NCI-H1417 (cell line): ENCODE measurements at places on chromosomes 5 and 9.

- DNase-seq = no peak
These were observed 71.6 kb downstream of the PCDH1 start for GRCh38 chr5:141806626-141807025.

GRCh38 chr5:34740389-34740806 is 84.3 kb downstream of the RAI14 start:
- DNase-seq = no peak

GRCh38 chr5:36040651-36041536 is 25.8 kb downstream of the UGT3A2 start:
- peak; percentile 96 for DNase-seq

- DNase-seq = no peak
These were observed 56.4 kb downstream of the NSD1 start for GRCh38 chr5:177189965-177190364.

- peak; percentile 31 for DNase-seq
These were observed 9.7 kb downstream of the LECT2 start for GRCh38 chr5:135944967-135945560.

DNA sequence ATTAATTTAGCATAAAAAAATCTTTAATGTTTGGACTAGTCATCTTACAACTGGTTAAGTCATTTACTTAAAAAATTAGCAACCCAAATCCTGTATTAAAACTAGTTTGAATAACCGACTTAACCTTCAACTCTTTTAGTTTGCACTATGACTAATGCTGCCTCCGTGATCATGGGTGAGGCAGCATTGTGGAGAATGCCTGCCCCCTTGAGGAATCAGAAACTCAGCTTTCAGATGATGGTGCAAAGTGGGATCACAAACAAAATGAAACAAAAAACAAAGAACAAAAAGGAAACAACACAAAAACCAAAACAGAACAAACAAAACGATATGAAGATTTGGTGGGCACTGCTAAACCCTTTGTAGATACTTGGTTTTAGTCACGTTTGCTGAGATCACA is 127.0 kb upstream of the PALM2AKAP2 start:
- no peak for DNase-seq

GRCh38 chr9:96073531-96074480 is 198.3 kb downstream of the ERCC6L2 start:
- DNase-seq = no peak

DNA sequence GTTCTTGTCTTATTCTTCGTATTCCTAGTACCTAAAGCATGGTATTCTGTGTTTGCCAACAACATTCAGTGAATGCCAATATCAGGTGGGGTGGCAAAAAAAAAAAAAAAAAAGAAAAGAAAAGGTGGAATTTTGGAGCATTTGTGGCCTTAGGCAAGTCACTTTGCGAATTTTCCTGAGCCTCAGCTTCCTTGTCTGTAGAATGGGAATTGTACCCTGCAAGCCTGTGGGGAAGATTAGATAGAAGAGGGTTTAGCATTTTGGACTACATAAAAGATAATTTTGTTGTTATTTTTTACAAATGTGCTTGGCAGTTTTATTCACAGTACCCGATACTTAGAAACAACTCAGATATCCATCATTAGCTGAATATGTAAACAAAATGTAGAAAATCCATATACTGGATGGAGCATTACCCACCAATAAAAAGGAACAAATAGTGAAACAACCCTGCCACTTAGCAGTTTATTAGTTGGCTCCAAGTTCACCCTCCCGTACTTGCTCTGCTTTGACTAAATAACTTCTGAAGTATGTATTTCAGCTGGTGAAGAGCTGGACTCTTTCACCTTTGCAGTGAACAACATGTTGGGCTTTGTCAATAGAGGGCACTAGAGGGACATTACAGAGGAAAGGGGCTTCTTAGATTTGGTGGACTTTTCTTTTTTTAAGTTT is 13.6 kb downstream of the UBE2D2 start:
- DNase-seq = no peak

DNA sequence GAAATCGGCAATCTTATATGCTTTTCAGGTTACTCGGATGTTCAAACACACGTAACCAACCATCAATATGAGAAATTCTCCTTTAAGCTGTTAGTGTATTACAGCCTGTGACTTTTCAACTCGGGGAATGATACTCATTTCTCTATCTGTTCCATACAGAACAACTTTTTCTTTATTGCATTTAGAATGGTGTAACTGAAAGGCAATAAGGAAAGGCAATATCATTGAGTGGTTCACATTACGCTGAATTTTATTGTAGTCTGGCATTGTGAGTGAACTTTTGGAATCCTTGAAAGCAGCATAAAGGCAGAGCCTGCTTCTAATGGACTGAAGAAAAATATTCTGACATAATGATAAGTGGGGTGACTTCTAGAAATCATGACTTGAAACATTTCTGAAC is 54.4 kb upstream of the MEF2C start:
- DNase-seq = no peak

- DNase-seq = no peak
These were observed 380.2 kb upstream of the ZNF462 start for GRCh38 chr9:106482733-106483132.

DNA sequence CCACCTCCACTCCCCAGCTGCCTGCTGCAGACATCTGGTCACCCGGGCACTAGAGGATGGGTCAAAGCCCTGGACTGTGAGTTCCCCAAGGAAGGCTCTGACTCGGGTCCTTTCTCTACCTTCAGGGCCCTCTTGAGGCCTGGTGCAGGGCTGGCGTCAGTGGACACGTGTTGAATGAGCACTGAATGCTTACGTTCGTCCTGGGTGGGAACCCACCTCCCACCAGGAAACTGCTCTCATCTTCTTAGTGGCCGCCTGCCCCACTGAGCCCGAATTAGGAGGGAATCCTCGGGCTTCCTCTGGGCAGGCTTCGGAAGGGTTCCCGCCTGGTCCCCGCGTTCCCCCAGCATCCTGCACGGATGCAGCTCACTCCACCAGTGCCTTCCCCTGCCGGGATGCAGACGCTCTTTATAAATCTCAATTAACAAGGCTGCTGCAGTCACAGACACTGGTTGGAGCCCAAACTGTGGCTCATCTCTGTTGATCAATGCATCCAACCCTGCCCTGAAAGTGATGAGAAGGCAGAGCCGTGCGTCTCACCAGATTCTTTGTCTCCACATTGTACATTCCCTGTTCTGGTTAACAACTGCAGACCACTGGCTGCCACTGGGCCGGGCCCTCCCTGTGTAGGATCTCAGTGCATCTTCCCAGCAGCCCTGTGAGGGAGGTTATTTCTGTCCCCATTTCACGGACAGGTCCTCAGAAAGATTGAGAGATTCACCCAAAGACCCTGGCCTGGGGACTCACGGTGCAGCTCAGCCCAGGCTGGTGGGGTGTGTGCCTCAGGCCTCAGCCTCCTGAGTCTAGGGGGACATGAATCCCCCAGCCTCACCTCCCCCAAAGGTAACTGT is 168.8 kb downstream of the GAPVD1 start:
- no peak for DNase-seq

GRCh38 chr9:5502553-5502952 is 7.8 kb upstream of the PDCD1LG2 start:
- no peak for DNase-seq

- DNase-seq = no peak
These were observed 12.8 kb downstream of the UGCG start for GRCh38 chr9:111909444-111909843.

DNA sequence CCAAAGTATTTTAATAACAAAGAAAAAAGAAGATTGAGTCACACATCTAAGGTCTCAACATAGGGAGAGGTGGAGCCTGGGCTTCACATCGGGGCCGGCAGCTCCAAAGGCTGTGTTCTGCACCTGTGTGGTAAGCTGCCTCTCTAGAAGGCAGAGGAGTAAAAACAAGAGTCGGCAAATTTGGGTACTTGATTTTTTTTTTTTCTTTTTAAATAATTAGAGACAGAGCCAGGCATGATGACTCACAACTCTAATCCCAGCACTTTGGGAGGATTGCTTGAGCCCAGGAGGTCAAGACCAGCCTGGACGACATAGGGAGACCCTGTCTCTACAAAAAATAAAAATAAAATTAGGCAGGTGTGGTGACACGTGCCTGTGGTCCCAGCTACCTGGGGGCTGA is 4.7 kb downstream of the URM1 start:
- no peak for DNase-seq

DNA sequence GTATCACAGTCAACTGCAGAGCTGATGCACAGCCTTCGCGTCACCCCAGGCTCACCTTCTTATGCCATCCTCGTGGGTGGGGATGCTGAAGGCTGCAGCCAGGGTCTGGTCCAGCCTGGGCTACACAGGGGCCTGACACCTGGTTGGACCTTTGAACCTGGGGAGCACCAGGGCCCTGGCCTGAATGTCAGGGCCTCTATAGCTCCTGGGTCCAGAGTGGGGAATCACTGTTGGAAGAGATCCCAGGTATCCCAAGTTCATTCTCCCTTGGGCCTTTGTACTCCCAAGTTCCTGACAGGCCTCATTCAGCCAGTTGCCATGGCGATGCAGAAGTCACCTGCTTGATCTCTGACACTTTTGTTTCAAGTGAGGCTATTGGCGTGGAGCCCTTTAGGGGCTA is 43.8 kb downstream of the ZNF618 start:
- no peak for DNase-seq

DNA sequence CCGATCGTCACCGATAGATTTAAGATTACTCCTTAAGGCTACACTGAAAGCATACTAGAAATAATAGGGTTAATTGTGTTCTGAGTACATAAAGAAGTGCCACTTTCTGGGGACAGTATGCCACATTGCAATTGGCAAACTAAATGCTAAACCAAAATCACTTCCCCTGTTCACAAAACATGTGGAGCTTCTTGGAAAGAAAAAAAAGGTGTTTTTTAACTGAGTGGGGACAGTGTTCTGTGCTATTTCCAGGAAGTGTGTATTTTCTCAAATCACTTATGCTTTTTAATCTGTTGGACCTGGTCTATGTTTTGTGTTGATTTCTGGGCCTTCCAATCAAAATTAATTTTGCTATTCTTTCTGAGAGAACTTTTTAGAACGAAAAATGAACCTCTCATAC is 149.3 kb upstream of the MPDZ start:
- DNase-seq = no peak

DNA sequence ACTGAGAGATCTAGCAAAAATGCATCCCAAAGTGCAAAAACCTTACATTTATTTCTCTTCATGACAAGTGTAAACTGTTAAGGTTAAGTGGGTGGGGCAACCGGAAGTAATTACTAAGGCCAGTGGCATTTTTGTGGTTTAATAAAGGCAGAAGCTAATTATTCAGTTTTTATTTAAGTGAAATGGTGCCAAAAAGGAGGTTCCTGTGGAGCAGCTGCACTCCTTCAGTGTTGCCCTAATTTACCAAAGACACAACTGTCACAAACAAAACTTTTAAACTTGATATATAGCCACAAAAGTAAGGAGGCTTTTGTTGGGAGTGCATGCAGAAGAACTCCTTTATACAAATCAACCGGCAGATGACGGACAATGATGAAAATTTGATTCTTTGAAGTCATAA is 81.6 kb downstream of the NDUFS4 start:
- no peak for DNase-seq

GRCh38 chr9:132622159-132622558 is 39.8 kb downstream of the BARHL1 start:
- no peak for DNase-seq

- no peak for DNase-seq
These were observed 1.0 kb downstream of the NUDCD2 start for GRCh38 chr5:163458778-163459385.

DNA sequence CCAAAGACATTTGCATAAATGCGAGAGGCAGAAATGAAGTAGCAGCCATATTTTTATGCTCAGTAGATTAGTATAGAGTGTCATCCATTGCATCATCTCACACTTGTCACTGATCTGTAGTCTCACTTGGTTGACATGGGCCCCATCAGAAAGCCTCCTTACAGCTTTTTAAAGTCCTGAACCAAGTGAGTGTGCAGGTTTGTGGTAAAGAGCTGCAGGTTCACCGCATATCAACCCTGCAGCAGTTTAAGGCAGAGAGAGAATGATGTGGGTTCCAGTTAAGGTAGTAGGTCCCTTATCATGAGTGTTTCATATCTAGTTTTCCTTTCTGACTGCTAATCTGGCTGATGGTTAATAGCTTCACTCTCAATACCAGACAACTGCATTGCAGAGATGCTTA is 1080.3 kb downstream of the NR2F1-AS1 start:
- no peak for DNase-seq

DNA sequence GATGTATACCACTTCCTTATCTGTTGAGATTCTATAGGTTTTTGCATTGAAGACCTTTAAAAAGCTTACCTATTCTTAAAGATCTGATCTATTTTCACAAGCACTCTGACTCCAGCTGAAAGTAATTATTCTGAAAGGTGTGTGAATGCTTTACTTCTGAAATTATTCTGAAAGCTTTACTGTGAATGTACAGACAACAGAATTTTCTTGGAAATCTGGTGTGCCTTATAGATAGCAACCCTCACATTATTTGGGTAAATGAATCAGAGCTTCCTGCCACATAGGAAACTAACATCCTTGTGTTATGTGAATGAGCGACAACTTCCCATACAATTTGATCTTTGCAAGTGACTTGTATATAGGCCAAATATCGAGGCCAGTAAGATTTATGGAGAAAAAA is 6.5 kb downstream of the CDO1 start:
- DNase-seq = no peak

DNA sequence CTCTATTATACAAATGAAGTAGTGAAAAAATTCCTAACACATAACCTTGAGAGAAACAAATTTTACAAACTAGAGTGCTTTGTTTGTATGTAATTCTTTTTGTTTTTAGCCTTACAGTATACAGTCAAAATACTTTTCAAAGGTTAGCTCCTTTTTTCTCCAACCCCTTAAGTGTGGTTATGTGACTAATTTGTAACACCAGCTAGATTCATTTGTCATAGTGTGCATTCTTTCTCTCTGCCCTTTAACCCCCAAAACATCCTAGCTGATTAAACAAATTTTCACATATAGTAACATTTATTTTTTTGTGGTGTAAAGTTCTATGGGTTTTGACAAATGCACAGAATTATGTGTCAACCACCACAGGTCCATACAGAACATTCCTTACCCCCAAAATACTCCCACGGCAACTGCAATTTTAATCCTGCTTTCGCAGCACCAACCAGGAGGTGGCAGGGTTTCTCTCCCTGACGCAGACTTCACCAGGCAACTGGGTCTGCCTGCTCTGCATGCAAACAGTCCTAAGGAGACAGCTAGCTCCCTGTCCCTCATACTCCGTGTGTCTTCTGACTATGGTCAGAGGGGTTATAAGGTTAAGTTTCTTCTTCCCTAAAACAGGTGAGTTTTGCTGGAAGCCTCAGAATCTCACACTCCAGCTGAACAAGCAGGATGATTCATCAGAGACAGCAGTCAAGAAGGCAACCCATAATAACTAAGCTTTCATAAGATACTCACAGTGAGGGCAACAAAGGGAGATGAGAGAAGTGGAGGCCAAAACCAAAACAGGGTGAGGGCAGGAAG is 44.5 kb upstream of the NR5A1 start:
- DNase-seq = no peak

GRCh38 chr9:128293091-128293490 is 17.0 kb downstream of the SWI5 start:
- DNase-seq = no peak
